Fibroblast of mammary gland (primary cell): ENCODE measurements at places on chromosomes 12 and 14.

GRCh38 chr12:78164154-78164553 is 333.5 kb downstream of the NAV3 start:
- no peak for DNase-seq

DNA sequence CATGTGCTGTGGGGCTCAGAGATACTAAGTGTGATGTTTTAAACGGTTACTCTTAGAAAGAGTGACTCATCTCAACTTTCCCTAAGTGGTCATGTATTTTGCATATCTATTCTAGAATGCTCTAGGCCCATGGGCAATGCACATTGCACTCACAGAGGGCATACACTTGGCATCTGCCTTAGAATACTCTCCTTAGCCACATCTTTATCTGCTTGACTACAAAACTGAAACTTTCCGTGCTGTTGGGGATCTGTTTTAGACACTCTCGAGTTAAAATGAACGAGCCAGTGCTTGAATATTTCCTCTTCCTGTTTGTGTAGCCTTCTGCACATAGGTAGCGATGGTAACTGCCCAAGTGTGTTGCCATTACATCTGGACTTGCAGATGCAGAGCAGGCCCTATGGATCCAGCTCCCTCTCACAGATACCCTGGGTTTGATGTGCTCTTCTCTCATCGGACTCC is 180.5 kb downstream of the CAND1 start:
- DNase-seq = no peak

DNA sequence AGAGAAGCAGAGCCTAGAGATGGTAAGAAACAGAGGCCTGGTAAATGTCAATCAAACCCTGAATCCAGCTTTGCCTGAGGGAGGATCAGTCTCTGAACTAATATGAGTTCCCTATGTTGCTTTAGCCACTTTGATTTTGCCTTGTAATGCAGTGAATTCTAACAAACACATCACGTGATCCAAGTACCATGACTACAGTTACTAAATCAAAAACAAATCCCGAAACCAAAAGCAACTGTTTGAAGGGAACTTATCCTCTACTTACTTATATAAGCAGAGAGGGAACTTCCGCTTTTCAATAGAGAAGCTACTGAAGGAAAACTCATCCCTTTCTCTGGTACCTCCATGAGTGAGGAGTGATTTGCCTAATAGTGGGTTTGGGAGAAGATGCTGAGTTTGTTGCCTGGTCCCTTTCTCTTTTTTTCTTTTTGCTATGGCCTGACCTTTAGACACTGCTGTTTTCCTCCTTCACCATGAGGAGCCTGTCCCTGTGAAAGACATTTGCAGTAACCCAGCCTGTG is 7.7 kb upstream of the PPTC7 start:
- DNase-seq = peak; percentile 76

- DNase-seq = no peak
Observed at GRCh38 chr12:121452985-121453360, 53.1 kb downstream of the RNF34 start.

GRCh38 chr12:51330186-51330585 is 6.2 kb upstream of the BIN2 start:
- DNase-seq = no peak

GRCh38 chr14:44712024-44712815 is 205.1 kb upstream of the FSCB start:
- no peak for DNase-seq

DNA sequence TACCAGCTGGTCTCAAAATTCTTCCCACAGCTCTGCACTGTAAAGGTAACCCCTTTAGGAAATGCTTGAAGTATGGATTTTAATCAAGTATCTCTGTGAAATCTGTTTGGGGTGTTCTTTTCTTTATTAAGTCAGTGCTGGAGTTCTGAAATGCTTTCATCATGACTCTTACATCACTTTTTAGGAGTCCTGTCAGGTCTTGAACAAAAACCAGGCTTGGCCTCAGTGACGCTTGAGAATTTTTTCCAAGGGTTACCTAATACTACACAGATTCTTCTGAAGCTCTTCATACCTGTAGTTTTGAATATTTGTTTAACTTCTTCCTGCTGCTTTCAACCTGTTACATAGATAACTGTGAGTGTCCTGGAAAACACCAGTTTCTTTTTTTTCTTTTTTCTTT is 47.0 kb upstream of the KCNH3 start:
- no peak for DNase-seq

GRCh38 chr12:106753526-106753925 is 21.0 kb upstream of the RIC8B start:
- no peak for DNase-seq

- DNase-seq = peak; percentile 85
Observed at GRCh38 chr12:104565606-104566243, 109.0 kb downstream of the CHST11 start.

- DNase-seq = no peak
Observed at GRCh38 chr14:68820536-68820935, 27.7 kb upstream of the ZFP36L1 start.

- peak; percentile 8 for DNase-seq
Observed at GRCh38 chr12:9943240-9943639, 11.1 kb upstream of the CLEC2A start.

DNA sequence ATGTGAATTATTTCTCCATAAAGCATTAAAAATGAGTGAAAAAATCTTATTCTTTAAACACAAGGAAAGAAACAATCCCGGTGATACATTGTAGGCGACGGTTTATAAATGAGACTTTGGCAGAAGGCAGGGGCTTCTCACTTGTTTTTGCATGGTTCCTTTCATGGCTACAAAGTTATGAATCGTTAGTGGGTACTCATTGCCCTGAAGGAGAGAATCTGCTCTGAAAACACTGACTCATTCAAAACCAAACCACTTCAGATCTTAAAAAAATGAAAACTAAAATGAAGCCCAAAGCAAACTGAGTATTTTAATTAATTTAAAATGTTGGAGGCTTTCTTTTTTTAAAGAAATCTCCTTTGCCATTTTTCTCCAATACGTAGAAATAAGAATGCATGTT is 41.4 kb upstream of the AMIGO2 start:
- no peak for DNase-seq

- DNase-seq = no peak
Observed at GRCh38 chr12:11678781-11679180, 29.3 kb downstream of the ETV6 start.

DNA sequence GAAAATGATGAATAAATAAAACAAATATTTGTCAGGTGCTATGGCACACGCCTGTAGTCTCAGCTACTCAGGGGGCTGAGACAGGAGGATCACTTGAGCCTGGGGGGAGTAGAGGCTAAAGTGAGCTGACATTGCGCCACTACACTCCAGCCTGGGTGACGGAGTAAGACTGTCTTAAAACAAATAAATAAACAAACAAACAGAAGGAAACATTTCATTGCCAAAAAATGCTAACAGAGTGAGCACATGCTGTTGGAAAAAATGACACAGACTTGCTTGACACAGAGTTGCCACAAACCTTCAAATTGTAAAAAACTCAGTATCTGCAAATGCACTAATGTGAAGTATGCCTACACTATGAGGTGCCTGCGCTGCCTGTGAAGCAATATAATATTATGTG is 50.8 kb upstream of the AP4S1 start:
- peak; percentile 7 for DNase-seq

GRCh38 chr12:117538032-117538690 is 176.7 kb upstream of the NOS1 start:
- DNase-seq = no peak

- DNase-seq = no peak
Observed at GRCh38 chr12:3269594-3269993, 192.4 kb downstream of the TSPAN9 start.

DNA sequence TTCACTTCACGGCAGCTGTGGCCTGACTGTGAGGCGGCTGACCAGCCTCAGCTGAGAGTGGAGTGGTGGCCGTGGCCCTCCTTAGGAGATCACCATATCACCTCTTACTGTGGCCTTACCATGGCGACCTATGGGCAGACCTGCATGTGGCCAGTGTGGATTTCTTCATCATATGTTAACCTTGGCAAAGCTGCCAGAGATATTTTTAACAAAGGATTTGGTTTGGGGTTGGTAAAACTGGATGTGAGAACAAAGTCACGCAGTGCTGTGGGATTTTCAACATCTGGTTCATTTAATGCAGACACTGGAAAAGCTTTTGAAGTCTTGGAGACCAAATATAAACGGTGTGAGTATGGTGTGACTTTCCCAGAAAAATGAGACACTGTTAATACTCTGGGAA is 46.9 kb downstream of the KLRG1 start:
- no peak for DNase-seq

- DNase-seq = peak; percentile 71
Observed at GRCh38 chr14:66746316-66747006, 238.5 kb downstream of the GPHN start.

GRCh38 chr12:61808856-61809255 is 451.3 kb upstream of the USP15 start:
- peak; percentile 0 for DNase-seq

- DNase-seq = no peak
Observed at GRCh38 chr14:101230851-101231550, 327.5 kb upstream of the RTL1 start.

DNA sequence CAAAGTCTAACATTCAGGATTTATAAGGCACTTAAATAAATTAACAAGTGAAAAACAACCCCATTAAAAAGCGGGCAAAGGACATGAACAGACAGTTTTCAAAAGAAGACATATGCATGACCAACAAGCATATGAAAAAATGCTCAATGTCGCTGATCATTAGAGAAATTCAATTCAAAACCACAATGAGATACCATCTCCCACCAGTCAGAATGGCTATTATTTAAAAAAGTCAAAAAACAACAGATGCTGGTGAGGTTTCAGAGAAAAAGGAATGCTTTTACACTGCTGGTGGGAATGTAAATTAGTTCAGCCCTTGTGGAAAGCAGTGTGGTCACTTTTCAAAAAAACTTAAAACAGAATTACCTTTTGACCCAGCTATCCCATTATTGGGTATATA is 60.7 kb upstream of the BDKRB2 start:
- DNase-seq = no peak

DNA sequence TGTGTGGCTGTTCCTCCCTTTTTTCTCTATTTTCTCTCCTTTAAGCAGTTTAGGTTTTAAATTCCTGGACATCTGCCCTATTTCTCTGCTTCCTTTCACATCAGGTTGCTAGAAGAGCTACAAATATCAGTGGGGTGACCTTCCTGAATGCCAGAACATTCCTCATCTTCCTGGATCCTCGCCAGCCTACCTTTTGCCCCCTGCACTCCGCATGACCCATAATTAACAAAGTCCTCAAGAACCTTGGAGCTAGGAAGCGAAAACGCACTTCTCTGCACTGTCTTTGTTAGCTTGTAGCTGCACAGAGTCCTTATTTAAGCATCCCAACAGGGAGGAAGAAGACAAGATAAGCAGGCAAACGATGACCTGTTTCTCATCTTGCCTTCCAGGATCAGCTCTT is 30.5 kb downstream of the VDR start:
- DNase-seq = no peak

GRCh38 chr12:66403746-66404145 is 101.5 kb downstream of the HELB start:
- DNase-seq = no peak

DNA sequence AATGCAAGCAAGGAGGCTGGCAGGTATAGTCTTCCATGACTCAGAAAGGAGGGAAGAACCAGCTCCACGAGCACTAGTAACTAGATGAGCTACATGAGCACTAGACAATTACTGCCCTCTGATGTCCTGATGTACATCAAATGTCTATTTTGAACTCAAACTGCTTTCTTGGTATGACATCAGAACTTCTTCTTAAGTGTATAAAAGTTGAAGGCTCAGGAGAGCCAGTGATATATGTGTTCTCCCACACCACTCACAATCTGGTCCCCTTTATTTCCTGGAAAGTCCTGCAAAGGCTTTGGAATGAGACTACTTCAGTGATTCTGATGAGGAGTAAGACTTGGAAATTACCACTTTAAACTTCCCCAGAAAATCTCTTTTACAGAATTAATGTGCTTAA is 18.5 kb upstream of the DHRS7 start:
- DNase-seq = peak; percentile 42

DNA sequence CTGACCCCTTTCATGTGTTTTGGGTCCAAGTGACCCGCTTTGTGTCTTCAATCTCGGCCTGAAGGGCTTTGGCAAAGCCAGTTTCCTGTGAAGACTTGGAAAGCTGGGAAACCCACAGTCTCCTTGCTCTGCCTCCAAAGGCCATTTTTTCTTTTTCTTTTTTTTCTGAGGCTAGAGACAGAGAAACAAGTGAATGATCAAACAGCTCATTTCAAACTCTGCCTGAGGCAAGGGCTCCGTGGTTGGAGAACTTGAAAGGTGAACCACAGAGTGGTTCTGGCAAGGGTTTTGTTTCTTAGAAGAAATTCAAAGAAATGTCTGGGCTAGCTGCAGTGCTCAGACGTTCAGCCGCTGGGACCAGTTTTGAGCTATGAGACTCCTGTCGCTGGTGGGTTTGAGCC is 62.7 kb downstream of the ERH start:
- DNase-seq = no peak

GRCh38 chr12:15469356-15469755 is 147.0 kb downstream of the PTPRO start:
- DNase-seq = no peak

DNA sequence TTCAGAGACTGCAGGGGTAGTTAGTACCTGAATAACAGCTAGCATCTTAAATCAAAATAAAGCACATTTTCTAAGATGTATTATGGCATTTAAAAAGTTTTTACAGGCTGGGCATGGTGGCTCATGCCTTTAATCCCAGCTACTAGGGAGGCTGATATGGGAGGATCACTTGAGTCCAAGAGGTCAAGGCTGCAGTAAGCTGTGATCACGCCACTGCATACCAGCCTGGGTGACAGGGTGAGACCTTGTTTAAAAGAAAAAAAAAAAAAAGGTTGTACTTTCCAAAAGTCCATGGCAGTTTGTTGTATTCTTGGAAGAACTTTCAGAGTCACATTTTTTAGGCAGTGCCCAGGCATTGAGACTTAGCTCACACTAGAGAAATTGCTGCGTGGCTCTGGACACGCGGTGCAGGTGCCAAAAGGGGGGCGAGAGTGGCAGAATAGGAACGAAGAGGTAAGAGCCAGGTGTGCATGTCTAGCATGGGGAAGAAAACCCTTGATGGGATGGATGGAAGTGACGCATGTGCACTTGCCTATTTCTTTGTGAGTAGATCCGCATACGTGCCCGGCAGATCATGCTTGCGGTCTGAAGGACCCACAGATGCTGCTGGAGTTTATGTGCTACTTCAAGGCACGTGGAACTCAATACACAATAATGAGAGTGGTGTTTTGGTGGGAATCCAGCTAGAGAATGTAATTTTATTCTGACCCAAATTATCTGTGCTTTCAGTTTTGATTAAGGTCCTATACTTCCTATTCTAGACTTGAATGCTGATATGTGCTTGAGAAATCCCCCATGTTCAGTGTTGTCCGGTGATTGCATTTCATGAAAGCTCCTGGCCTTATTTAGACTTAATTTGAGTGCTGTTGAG is 11.9 kb downstream of the ANKRD13A start:
- no peak for DNase-seq

- DNase-seq = peak; percentile 8
Observed at GRCh38 chr14:101196795-101197590, 293.5 kb upstream of the RTL1 start.

- DNase-seq = no peak
Observed at GRCh38 chr14:98769326-98769725, 502.7 kb downstream of the BCL11B start.
